ENCODE measurements at places on chromosomes 7 and 10.

GRCh38 chr10:112376396-112376790, 2.5 kb downstream of the ACSL5 start:
- DNase-seq: no peak

GRCh38 chr7:115037128-115037802, 115.4 kb downstream of the MDFIC start:
- DNase-seq: no peak

DNA sequence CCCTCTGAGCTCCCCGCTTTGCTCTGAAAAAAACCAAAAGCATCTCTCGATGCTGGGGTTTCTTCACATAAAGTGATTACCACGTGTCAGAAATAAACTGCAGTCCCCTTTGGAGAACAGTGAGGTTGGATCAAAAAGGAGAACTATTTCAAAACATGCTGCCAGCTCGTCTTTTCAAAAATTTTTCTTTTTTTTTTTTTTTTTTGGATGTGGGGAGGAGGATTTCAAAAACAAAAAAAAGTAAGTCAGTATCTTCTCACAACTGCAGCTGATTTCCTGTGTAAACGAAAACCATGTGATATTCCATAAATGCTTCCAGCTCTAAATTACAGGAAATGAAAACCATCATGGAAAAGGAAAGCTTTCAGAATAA, 155.0 kb upstream of the LYZL2 start:
- no peak for DNase-seq

DNA sequence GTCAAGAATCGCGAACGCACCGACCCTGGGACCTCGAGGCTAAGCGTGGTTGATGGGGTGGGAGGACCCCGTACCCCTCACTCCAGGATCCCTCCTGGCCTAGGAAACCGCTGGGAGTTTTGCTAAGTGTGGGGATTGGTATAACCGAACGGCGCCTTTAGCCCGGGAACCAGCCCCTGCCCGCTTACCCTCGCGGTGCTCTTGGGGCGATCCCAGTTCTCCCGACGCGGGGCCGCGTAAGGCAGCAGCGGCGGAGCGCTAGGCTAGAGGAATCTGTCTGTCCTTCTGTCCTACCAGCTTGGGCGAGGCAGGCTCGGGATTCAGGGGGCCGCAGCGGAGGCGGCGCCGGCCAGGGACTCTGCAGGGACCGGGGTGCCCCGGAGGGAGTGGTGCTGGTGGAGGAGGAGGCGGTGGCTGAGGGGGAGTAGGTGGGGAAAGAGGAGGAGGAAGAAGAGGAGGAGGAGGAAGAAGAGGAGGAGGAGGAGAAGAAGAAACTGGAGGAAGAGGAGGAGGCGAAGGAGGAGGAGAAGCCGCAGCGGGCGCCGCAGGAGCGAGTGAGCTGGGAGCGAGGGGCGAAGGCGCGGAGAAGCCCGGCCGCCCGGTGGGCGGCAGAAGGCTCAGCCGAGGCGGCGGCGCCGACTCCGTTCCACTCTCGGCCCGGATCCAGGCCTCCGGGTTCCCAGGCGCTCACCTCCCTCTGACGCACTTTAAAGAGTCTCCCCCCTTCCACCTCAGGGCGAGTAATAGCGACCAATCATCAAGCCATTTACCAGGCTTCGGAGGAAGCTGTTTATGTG, 439 bp upstream of the EMX2 start:
- DNase-seq: no peak

DNA sequence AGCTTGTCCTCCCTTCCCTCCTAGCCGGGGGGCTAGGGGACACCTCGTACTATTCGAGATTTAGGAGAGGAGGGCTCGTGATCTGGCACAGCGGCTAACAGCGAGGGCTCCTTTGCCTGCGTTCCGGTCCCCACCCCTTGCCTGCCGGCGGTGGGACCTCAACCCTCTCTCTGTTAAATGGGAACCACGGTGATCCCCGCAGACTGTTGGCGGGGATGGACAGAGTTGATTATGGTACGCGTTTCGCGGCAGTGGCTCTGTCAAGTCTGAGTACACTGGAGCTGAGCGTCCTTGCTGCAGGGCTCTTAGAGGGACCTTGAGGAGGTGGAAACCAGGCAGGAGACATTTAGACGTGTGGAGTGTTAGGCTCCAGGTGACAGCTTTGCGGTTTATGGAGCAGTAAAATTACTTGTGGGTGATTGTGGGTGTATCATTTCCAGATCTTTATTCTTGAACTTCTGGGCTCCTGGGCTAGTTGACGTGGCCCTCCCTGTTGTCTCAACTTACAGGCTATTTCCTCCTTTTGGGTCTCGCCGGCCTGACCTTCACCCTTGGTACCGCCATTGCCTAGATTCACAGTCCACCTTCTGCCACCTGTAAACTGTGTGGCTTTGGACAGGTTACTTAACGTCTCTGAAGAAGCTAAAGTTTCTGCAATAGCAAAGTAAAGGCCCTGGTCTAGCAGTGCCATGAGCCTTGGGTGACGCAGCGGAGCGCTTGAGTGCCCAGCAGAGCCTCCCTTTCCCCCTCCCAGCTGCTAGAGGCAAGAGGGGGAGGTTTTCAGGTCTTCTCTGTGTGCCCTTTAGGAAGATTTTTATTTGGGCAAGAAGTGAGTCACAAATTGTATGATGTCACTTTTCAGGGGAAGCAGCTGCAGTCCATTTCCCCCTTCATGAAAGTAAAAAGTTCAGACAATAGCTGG, 739 bp downstream of the CASP7 start:
- DNase-seq: peak; percentile 44

DNA sequence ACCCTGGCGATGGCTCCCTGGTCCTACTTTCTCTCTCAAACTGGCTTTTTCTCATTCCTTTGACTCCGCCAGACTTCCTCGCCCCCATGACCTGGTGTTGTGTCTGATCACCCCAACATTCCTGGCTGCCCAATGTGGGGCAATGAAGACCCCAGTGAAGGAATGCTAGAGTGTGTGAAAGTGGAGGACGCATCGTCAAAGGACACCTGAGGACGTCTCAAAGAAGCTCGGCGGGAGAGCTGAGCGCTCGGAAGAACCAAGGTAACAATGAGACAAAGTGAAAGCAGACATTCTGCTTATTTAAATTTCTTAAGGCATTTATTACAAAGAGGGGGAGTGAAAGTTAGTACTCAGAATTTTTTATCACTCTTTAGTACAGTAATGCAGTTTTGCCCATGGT, 31.7 kb upstream of the AKR1C2 start:
- no peak for DNase-seq

DNA sequence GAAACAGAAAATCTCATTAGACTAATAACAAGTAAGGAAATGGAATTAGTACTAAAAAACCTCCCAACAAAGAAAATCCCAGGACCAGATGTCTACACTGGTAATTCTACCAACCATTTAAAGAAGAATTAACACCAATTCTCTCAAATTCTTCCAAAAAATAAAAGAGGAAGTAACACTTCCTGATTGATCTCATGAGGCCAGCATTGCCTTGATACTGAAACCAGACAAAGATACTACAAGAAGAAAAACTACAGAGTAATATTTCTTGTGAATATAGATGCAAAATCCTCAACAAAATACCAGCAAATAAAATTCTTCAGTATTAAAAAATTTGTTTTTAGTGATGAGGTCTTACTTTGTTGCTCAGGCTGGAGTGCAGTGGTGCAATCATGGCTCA, 21.3 kb downstream of the GCK start:
- DNase-seq: no peak

- DNase-seq: no peak
These were observed 39.6 kb downstream of the COL26A1 start for GRCh38 chr7:101402081-101402779.

GRCh38 chr7:4188651-4189050, 493.4 kb upstream of the FOXK1 start:
- no peak for DNase-seq

DNA sequence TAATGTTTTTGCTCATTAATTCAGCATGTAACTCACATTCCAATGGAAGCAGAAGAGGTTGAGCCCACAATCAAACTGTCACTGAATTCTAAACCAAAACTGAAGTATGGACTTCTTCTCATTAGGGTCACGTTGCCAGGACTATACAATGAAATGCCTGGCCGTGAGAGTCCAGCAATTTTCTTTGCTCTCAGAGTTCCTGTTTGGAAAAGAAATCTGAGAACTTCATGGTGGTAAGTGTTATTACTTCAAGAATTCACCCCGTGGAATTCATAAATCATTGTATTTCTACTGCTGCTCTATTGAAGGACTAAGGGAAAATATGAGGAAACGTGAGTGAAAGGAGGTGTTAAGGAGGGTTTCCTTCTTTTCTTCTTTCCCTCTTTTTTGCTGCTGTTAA, 441.8 kb upstream of the AKR1E2 start:
- DNase-seq: no peak

- DNase-seq: no peak
These were observed 984.8 kb upstream of the LRRTM3 start for GRCh38 chr10:65940816-65941662.

GRCh38 chr7:92717623-92717992, 118.8 kb downstream of the CDK6 start:
- DNase-seq: no peak

DNA sequence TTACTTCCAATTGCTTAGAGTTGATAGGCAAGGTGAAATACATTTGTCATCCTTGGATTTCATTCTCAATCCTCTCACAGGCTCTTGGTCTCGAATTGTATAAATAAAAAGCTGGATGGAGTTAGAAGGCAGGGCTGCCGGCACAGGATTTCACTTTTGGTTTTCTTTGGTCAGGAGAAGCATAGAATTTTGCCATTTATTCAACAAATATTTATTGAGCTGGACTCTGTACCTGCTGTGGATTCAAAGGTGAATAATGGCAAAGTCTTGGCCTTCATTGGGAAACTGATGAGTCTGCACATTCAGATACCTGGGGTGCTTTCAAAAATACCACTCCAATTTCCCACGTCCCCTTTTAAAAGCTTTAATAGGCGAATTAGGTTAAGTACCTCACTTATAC, 49.7 kb downstream of the PDK4 start:
- DNase-seq: no peak

DNA sequence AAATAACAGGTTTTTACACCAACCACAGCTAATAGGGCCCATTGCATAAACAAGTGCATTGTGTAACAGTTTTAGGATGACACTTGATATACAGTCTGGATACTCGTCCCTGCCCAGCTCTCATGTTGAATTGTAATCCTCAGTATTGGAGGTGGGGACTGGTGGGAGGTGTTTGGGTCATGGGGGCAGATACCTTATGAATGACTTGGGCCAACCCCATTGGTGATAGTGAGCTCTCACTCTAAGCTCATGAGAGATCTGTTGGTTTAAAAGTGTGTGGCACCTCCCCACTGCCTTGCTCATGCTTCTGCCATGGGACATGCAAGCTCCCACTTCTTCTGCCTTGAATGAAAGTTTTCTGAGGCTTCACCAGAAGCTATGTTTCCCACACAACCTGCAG, 136.7 kb downstream of the PDE1C start:
- no peak for DNase-seq

GRCh38 chr10:5620966-5621365, 45.4 kb downstream of the ASB13 start:
- DNase-seq: no peak
